KBM-7 (cell line): ENCODE measurements at places on chromosomes 1 and 21.
A peak's percentile ranks its signal among the peaks of the same experiment; 100 is the strongest.

- DNase-seq: no peak
Measured at GRCh38 chr1:82819234-82819633, 1018.5 kb downstream of the ADGRL2 start.

- no peak for DNase-seq
Measured at GRCh38 chr1:32309960-32310359, 18.1 kb downstream of the HDAC1 start.

DNA sequence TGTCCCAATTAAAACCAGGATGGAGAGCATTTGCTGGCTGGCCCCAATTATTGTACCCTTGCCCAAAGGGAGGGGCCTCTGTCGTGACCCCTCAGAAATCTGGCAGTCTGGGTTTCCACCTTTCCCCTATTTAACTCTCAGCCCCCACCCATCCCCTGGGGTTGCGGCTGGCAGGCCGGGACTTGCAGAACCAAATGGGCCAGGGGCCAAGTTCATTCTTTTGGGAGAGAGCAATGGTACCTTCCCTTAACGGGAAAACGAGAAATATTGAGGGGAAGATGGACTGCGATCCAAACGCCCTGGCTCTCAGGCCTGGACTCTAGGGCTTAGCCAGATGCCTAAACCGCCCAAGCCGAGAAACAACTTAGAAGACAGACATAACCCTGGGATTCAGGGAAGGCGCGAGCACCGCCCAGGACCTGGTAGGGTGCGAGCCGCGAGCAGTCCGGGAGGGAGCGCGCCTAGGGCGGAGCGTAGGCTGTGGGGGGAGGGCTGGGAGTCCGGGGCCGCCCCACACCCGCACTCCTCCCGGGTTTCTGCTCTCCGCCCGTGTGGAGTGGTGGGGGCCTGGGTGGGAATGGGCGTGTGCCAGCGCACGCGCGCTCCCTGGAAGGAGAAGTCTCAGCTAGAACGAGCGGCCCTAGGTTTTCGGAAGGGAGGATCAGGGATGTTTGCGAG is at the start of gene SLC27A3:
SLC27A3 (plus strand) TSS at position 628 of the 678 bp plus-strand sequence. CDS start 91 bp downstream, outside the sequence.
- DNase-seq: no peak

DNA sequence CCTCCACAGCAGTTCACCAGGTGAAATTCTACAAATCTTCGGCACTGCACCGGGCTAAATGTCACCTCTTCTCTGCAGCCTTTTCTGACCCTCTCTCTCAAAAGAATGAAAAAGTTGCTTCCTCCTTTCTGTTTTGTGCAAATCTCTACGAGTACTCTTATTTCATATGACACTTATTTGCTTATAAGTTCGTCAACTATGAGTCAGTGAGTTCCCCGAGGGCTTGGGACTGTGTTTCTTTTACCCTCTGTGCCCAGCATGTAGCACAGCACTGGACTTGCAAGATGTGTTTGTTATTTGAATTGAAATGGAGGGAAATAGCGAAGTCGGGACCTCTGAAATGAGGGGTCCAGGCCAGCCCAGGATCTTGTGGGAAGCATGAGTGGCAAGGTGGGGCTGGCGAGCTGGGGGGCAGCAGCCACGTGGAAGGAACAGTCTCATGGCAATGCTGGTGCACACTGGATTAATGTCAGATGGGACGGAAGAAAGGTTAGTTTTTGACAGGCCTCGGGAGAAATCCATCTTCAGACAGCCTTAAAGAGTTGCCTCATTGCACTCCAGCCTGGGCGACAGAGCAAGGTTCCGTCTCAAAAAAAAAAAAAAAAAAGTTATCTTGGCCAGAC is 6.2 kb downstream of the SLC6A9 start:
- no peak for DNase-seq

GRCh38 chr1:241356519-241357365 is at the start of gene RGS7:
Gene RGS7, minus strand, starts transcription at chr1:241357205.
- DNase-seq: peak; percentile 32

- no peak for DNase-seq
Measured at GRCh38 chr21:45363921-45364467, 41.0 kb upstream of the COL18A1 start.

DNA sequence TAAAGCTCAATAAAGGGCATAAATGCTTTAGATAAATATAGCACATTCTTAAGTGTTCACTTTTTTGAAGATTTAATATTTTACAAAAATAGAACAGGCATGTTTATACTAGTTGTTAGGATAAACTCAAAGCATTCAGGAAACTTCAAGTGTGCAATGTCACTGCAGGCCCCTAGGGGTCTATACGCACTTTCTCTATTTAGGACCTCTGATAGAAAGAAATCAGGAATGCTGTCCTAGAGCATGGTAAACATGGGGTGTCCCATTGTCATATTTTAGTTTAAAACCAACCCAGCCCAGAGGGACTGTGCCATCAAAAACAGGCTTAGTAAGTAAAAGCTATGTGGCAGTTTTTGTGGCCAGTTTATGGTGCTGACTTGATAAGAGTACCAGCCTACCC is 102.2 kb downstream of the BARHL2 start:
- DNase-seq: peak; percentile 6

- no peak for DNase-seq
Measured at GRCh38 chr1:201739080-201739479, 89.9 kb upstream of the IPO9 start.

GRCh38 chr1:214453109-214453722 is 98.2 kb downstream of the PTPN14 start:
- no peak for DNase-seq

DNA sequence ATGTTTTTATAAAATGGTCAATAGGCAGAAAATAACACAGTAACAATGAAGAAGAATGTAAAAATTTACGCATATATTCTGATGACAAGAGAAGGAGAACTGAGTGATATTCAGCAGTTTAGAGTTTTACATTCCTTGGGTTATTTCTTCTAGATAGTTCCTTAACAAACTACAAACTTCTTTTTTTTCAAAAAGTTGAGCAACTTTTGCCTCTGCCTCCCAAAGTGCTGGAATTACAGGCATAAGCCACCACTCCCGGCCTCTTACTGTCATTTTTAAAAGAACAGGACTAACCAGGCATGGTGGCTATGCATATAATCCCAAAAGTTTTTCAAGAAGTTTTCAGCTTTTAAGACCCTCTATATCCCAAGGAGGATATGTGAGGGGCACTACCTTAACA is 32.9 kb downstream of the ARNT start:
- no peak for DNase-seq

DNA sequence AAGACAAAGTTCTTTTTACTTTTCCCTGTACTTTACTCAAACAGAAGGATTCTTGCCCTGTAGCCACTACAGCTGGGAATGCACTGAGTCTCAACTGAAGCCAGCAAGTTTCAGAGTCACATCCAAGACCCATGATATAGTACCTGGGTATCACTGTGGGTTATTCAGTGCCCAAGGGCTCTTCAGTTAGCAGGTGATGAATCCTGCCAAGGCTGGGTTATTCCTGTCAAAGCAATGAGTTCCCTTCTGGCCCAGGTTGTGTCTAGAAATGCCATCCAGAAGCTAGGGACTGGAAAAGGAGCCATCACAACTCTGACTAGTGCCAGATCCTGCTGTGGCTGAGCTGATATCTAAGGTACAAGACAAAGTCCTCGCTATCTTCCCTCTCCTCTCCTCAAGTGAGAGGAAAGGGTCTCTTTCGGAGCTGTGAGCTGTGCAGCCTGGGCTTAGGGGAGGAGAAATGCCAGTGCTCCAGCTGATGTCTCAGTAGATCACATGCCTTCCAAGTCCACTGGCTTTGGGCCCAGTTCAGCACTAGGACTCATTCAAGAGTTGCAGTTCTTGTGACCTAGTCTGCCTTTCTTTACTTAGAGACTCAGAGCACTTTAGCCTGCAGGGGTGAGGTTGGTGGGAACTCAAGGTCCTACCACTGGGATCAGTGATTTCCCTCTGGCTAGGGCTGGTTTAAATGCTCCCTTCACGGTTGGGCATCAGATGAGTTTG is 369.4 kb downstream of the TBX15 start:
- DNase-seq: no peak

DNA sequence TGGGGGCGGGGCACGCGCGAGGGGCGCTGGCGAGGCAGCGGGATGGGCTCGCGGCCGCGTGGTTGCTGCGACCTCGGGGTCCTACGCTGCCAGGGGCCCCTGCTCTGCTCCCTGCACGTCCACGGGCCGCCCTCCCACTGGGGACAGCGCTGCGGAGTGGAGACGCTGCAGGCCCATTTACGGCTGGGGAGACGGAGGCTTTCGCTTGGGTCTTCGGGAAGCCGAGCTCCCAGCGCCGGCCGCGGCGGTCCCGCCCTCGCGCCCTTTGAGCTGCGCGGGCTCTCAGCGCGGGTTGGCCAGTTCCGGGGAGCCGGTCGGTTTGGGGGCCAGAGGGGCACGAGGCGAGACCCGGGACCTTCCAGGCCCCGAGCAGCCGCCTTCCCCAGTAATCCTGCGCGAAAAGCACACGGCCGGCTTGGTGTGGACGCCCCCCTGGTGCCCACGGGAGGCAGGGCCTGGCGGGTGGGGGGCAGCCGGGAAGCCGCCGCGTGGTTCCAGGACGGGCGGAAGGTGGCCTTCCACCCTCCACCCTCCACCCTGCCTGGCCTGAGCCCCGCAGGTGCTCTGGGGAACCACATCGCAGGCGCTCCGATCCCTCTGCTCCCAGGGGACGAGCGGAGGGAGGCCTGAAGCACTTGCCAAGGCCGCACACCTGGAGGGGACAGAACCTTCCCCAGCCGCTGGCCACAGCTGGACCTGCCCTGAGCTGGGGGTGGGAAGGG is 570 bp upstream of the PEX10 start:
- peak; percentile 25 for DNase-seq

- DNase-seq: peak; percentile 27
Measured at GRCh38 chr1:86687595-86687994, 16.8 kb upstream of the SH3GLB1 start.

DNA sequence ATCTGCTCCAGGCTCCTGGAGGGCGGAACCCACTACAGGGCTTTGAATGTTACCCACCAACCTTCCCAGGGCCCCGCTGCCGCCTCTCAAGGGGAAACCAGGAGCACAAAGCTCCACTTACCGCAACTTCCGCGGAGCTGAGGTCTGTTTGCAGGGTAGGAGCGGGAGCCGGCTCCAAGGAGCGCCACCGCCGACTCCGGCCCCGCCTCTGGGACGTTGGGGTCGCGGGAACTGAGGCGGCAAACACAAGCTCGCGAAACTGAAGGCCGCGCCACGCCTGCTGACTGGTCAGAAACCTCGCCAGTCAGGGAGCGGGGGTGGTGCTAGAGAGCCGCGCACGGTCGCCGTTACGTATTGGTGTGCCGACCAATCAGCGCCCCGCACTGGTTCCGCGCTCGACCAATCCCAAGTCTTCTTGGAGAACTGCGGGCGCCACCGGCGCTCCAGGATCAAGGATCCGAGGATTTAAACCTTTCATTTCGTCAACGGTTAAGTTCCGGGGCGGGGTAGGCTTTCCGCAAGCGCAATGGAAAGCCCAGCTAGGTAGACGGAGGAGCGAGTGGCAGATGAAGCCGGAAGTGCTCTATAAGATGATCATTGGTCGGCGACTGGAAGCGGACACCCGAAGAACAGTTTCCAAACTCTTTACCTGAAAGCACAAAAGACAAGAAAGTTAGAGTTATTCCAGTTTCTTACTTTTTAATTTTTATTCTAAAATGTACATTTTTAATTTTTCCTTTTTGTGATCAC is at the start of gene STIL:
STIL (minus strand) TSS at position 233 of the 750 bp plus-strand sequence. CDS start 3,828 bp downstream, outside the sequence.
- DNase-seq: peak; percentile 100
